ENCODE measurements at places on chromosomes 13 and 19. TPM values are rescaled to one million over a fixed set of nuclear protein-coding genes. Genes with fewer than 3 reads are reported as not detected.

The MCEMP1 gene
- total RNA-seq: not detected

The PBX4 gene
- 1.6 TPM for total RNA-seq

The CABP5 gene
- total RNA-seq: not detected

The ETV2 gene
- total RNA-seq: 0.44 TPM

The NPAS1 gene
- not detected for total RNA-seq

The NOTCH3 gene
- total RNA-seq: 51.1 TPM

The EPSTI1 gene
- total RNA-seq: 8.1 TPM
